Osteocyte (in vitro differentiated cells): ENCODE measurements at places on chromosomes 4 and X. TPM values are rescaled to one million over a fixed set of nuclear protein-coding genes. Genes with fewer than 3 reads are reported as not detected.
A peak's percentile ranks its signal among the peaks of the same experiment; 100 is the strongest.

The NXF2B gene
- not detected in 2 replicates for total RNA-seq

The MAGEA4 gene
- not detected in 2 replicates for total RNA-seq

The MSANTD1 gene
- 0.83 and 1.1 TPM in 2 replicates for total RNA-seq

The EGFL6 gene
- total RNA-seq, result not detected in 2 replicates

The PPEF1 gene
- 0.18 and 1.2 TPM in 2 replicates for total RNA-seq

The CFAP299 gene
- total RNA-seq, result not detected in 2 replicates

- DNase-seq, result no peak
- no peak overlapping the region for H3K4me3 ChIP-seq
- no peak overlapping the region for H3K27ac ChIP-seq
- no peaks in the 10 kb centered on the region for H3K36me3 ChIP-seq
- H3K4me1 ChIP-seq, result peaks cover 2% of the 10 kb centered on the region
- no peaks in the 10 kb centered on the region for H3K27me3 ChIP-seq
These were observed 81.7 kb upstream of the ARHGAP24 start for GRCh38 chr4:85393201-85393600.

DNA sequence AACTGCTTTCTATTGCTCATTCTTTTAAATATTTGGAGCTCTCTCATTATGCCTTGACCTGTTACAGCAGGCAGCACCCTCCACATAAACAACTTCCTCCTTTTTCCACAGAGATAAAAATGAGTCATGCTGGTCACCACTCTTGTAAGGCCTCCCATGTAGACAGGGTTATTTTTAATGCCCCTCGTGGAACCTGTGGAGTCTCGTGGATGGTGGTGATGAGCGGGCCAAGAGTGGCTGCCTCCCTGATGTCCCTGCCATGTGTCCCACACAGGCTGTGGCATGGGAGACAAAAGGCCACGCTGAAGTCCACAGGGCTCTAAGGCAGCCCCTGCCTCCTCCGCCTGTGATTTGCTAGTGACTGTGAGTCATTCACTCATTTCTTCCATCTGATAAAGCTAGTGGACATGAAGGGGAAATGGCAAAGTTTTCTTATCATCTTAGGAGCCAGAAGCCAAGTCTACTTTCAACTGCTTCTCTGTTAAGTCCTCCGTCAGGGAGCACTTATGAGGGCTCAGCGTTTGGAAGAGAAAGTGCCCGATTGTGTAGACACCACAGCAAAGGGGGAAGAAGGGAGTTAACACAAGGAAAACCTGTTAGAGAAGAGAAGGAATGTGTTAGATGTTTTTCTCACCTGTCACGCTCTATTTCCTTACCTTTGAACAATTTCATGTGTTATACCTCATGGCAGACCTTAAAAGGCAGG is 121.6 kb upstream of the FAT1 start:
- DNase-seq, result no peak
- H3K27me3 ChIP-seq, result no peaks in the 10 kb centered on the region
- peak overlapping the region; percentile 68 for H3K4me3 ChIP-seq
- H3K36me3 ChIP-seq, result peaks cover 6% of the 10 kb centered on the region

- H3K4me3 ChIP-seq, result no peak overlapping the region
- H3K4me1 ChIP-seq, result peaks cover 9% of the 10 kb centered on the region
- H3K27ac ChIP-seq, result no peak overlapping the region
These were observed 362.6 kb downstream of the GASK1B start for GRCh38 chr4:157810137-157810774.
